Heart left ventricle (tissue), 16 donors: ENCODE measurements at places on chromosomes 2 and 18. TPM values are rescaled to one million over a fixed set of nuclear protein-coding genes. Genes with fewer than 3 reads are reported as not detected.

- DNase-seq, result no peak
Measured at GRCh38 chr2:121640380-121641316, 8.6 kb downstream of the CLASP1 start.

DNA sequence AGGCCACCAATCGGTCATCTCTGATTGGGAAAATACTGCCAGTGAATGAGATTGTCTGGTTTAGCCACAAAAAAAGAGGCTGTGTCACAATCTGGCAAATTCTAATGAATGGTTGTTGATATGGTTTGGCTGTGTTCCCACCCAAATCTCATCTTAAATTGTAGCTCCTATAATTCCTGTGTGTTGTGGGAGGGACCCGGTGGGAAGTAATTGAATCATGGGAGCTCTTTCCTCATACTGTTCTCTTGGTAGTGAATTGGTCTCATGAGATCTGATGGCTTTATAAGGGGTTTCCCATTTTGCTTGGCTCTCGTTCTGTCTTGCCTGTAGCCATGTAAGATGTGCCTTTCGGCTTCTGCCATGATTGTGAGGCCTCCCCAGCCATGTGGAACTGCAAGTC lies 838.3 kb downstream of the SLC4A3 start:
- no peak for DNase-seq

The CPLX4 gene
- not detected for total RNA-seq

- no peak for DNase-seq
Measured at GRCh38 chr2:12320027-12320734, 396.6 kb upstream of the TRIB2 start.

DNA sequence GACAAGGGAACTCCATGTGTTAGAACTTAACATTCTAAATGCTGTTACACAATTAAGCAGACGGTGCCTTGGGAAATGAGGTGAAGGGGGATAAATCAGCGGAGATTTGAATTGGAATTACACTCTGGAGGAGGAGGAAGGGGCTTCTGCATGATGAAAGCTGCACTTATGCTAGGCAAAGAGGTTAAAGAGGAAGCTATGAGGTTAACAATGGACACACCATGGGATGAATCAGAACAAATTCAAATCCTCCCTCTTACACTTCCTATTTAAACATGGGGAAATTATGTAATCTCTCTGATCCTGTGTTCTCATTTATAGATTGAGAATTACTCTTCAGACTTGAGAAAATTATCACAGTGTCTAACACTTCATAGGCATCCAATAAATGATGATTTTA lies 121.5 kb upstream of the SIX2 start:
- no peak for DNase-seq

- DNase-seq, result no peak
Measured at GRCh38 chr18:48388478-48388877, 20.7 kb downstream of the ZBTB7C start.

DNA sequence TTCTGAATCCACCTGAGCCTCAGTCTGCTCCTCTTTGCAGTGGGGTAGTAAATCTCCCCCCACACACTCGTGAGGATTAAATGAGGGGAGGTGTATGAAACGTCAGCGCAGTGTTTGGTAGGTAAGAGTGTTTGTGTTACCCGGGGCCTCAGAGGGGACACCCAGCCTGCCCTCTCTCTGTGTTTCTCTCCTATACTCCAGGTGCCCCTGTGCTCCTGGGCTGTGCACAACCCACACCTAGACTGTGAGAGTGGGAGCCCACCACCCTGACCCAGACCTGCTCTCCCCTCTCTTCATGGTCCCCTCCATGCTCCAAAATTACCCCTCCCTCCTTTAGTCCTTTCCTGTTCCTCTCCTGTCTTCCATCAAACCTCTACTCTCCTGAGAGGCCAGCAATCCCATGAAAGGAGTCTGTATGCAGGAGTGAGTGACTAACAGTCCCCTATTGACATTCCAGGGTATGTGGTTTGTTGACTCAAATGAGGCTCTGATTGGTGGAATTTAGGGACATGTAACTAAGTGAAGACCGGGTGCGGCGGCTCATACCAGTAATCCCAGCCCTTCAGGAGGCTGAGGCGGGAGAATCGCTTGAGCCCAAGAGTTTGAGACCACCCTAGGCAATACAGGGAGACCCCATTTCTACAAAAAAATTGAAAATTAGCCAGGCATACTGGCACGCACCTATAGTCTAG lies 10.4 kb downstream of the CIB4 start:
- no peak for DNase-seq

DNA sequence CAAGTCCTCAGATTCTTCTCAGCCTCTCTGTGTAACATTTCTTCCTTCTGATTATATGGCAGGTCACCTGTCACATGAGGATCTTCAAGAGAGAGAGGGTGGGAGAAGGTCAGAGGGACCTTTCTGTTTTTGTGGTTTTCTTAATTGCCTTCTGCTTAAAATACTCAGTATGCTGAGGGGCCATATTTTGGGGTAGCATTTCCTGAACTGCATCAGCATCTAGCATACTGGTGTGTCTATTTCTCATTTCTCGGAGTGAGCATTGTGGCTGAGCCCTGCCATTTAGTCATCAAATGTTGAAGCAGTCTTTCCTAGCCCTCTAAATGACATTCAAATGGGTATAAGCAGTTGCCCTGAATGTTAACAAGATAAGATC lies 162.7 kb downstream of the MYO3B start:
- DNase-seq, result no peak

DNA sequence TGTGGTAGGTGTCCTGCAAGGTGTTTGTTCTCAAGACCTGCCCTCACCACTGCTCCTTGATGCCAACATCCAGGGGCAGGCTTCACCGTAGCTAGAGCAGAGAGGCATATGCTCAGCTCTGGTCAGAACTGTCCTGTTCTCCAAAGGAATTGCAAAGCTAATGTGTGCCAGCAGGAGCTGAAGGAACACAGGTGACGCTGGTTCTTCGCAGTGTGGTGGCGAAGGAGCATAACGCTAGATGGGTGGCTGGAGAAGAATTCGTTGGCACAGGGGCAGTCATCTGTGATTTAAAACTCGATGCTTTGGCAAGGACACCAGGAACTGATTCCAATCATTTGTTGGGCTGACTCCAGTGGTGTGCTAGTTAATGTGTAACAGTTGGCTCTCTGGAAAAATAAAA lies 11.4 kb upstream of the PER2 start:
- no peak for DNase-seq
